CD8-positive, alpha-beta memory T cell (primary cell): ENCODE measurements at places on chromosomes 3 and 15.

DNA sequence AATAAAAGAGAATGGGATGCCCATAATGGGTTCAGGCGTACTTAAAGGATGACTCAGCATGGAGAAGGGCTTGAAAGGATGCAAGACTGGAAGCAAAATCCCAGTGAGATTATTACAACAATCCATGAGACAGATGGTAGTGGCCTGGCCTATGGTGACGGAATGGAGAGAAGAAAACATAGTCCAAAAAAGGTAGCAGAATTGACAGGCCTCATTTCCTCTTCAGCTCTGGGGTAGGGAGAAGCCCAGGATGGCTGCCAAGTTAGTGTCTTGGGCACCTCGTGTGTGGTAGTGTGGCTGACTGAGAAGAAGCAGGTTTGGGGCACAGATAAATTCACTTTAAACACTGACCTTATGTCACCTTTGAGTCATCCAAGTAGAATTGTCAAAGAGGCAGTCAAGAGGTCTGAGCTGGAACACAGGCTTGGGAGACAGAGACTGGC is 18.1 kb downstream of the MB21D2 start:
- no peak for DNase-seq
- H3K4me1 ChIP-seq, result peaks cover 30% of the 10 kb centered on the region
- H3K27me3 ChIP-seq, result no peaks in the 10 kb centered on the region

- DNase-seq, result no peak
- H3K27ac ChIP-seq, result no peak overlapping the region
- H3K4me1 ChIP-seq, result peaks cover 91% of the 10 kb centered on the region
Observed at GRCh38 chr3:71436337-71436736, 147.2 kb downstream of the FOXP1 start.

GRCh38 chr3:154795582-154795981 is 284.5 kb upstream of the MME start:
- DNase-seq, result no peak
- no peak overlapping the region for H3K4me3 ChIP-seq
- no peaks in the 10 kb centered on the region for H3K27me3 ChIP-seq
- no peaks in the 10 kb centered on the region for H3K4me1 ChIP-seq
- no peak overlapping the region for H3K27ac ChIP-seq

DNA sequence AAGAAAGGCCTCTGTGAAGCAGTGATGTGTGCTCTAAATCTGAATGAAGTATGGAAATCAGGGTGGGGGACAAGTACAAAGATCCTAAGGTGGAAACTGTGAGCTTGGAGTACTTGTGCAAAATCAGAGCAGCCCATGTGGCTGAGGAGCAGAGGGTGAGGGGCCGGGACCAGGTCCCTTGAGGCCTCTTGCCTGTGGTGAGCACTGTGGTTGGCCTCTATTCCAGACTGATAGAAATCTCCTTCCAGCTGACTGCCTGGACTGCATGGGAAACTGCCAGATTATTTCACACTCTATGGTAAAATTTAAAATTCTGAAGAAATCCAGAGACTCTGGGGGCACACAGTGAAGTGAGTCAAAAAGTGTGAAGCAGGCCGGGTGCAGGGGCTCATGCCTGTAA is 81.4 kb downstream of the TM4SF4 start:
- H3K4me1 ChIP-seq, result no peaks in the 10 kb centered on the region
- no peaks in the 10 kb centered on the region for H3K27me3 ChIP-seq
- H3K27ac ChIP-seq, result no peak overlapping the region
- no peak for DNase-seq
- no peaks in the 10 kb centered on the region for H3K36me3 ChIP-seq
- H3K4me3 ChIP-seq, result no peak overlapping the region

- H3K4me1 ChIP-seq, result peaks cover 6% of the 10 kb centered on the region
- H3K4me3 ChIP-seq, result no peak overlapping the region
- no peak overlapping the region for H3K27ac ChIP-seq
- H3K36me3 ChIP-seq, result no peaks in the 10 kb centered on the region
- DNase-seq, result no peak
Observed at GRCh38 chr3:13282986-13283876, 136.9 kb downstream of the NUP210 start.

GRCh38 chr15:90126596-90127435 is 24.5 kb upstream of the IDH2 start:
- H3K27ac ChIP-seq, result no peak overlapping the region
- no peaks in the 10 kb centered on the region for H3K36me3 ChIP-seq
- H3K27me3 ChIP-seq, result no peaks in the 10 kb centered on the region
- DNase-seq, result no peak

DNA sequence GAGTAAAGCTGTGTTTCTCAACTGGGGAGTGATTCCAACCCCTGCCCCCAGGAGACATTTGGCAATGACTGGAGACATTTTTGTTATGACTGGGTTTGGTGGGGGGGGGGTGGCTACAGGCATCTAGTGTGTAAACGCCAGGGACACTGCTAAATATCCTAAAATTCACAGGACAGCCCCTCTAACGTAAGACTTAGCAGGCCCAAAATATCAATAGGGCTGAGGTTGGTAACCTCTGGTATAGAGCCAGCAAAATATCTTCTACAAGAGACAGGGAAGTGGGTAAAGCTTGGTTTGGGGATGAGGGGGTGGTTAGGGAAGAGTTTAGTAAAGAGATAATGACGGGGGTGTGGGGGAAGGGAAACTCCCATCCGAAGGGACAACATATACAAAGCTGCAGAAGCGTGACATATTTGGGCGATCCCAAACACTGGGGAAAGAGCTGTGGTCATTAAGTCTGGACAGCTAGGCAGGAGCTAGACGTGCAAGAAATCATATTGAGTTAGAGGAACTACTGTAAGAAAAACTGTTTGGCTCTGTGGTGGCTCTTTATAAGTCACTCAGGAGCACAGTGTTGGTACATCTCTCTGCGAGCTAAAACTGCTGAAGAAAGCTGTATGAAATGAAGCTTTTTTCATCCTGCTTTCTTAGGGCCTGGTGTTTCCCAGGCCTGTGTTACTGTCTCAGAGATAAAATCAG is 697 bp upstream of the TRIM69 start:
- no peak for DNase-seq
- H3K27ac ChIP-seq, result peak overlapping the region; percentile 70
- peaks cover 72% of the 10 kb centered on the region for H3K4me1 ChIP-seq
- no peaks in the 10 kb centered on the region for H3K27me3 ChIP-seq

- H3K27ac ChIP-seq, result no peak overlapping the region
- no peaks in the 10 kb centered on the region for H3K4me1 ChIP-seq
- no peak for DNase-seq
- no peaks in the 10 kb centered on the region for H3K27me3 ChIP-seq
- H3K36me3 ChIP-seq, result peaks cover 6% of the 10 kb centered on the region
Observed at GRCh38 chr15:63069616-63070090, 27.1 kb downstream of the TPM1 start.

DNA sequence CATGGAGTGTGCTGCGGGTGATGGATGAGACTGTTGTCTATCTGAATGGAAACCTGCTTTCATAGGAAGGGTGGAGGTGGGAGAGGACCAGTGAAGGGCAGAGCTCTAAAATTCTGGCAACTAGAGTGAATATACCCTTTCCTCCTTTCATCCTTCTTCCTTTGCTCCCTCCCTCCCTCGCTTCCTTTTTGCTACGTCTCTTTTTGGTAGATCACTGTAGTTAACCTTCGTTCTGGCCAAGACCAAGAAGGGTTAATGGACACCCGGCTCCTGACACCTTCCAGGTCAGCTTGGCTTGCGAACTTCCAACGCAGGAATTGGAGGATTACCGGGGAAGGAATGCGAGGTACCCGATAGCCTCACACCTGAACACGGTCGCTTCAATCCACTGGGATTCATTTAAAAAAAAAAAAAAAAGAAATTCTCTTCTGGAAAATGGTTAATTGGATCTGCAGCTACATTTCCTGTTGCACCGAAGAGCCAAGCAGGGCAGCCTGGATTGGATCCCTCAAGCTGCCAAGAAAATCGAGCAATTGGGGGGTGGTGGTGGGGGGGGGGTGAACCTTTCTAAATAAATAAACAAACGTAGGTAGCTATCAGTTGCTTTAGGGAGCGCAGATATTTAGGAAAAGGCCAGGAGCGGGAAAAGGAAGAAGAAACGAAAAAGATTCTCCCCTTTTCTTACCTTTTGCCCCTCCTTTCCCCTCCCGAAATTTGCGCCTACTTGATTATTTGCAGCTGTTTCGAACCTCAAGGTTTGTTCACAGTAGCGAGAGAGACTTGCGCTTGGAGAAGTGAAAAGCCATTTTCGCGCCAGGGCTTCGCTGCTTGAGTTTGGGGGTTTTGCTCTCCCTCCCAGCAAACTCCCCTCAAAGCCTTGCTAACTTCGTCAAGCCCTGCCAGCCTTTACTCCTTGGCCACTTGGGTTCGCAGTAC is 9.5 kb upstream of the NR2F2 start:
- H3K27me3 ChIP-seq, result peaks cover 34% of the 10 kb centered on the region
- H3K36me3 ChIP-seq, result no peaks in the 10 kb centered on the region
- DNase-seq, result no peak
- no peaks in the 10 kb centered on the region for H3K4me1 ChIP-seq
- H3K4me3 ChIP-seq, result no peak overlapping the region
- no peak overlapping the region for H3K27ac ChIP-seq

GRCh38 chr15:60392601-60392985 is 5.2 kb downstream of the ANXA2 start:
- H3K27me3 ChIP-seq, result no peaks in the 10 kb centered on the region
- peak; percentile 37 for DNase-seq
- peaks cover 42% of the 10 kb centered on the region for H3K4me1 ChIP-seq
- no peak overlapping the region for H3K27ac ChIP-seq
- no peaks in the 10 kb centered on the region for H3K36me3 ChIP-seq
- no peak overlapping the region for H3K4me3 ChIP-seq

- H3K27me3 ChIP-seq, result no peaks in the 10 kb centered on the region
- H3K4me1 ChIP-seq, result no peaks in the 10 kb centered on the region
- no peak overlapping the region for H3K27ac ChIP-seq
- no peaks in the 10 kb centered on the region for H3K36me3 ChIP-seq
- H3K4me3 ChIP-seq, result no peak overlapping the region
- no peak for DNase-seq
Observed at GRCh38 chr3:28218917-28219198, 22.6 kb upstream of the CMC1 start.

DNA sequence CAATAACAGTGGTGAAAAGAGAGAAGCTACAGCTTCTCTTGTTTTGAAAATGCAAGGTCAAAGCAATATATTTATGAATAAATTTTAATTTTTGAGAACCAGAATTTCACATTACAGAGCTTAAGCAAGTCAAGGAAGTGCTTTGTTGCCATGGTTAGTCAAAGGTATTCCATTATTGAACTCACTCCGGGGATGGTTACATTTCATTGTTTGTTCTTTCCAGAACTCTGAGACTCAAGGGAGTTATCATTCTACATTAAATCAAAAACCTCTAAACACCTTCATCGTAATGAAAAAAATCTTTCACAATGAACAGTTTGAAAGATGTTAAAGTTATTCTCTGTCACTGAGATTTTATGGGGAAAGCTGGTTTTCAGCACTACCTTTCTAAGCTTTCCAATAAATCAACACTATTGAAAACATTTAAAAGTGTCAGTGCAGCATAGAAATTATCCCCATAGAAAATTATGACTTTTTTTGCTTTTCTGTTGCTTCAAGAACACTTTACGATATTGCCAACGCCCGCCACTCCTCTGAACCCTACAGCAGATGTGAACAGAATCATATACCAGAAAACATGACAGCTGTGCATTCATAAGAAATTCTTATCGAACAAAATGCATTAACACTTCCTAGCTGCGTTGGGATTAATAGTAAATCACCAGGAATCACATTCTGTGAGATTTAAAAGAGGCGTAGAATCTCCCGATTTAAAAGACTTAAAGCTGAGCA is 83.0 kb downstream of the OTOL1 start:
- no peak overlapping the region for H3K4me3 ChIP-seq
- DNase-seq, result no peak
- no peaks in the 10 kb centered on the region for H3K27me3 ChIP-seq
- H3K27ac ChIP-seq, result no peak overlapping the region
- H3K36me3 ChIP-seq, result no peaks in the 10 kb centered on the region

- peak overlapping the region; percentile 83 for H3K4me3 ChIP-seq
- H3K27me3 ChIP-seq, result no peaks in the 10 kb centered on the region
- H3K36me3 ChIP-seq, result no peaks in the 10 kb centered on the region
Observed at GRCh38 chr15:56887782-56888438, 30.5 kb upstream of the TCF12 start.

- H3K4me1 ChIP-seq, result no peaks in the 10 kb centered on the region
- no peak for DNase-seq
- no peak overlapping the region for H3K27ac ChIP-seq
Observed at GRCh38 chr3:24367664-24368264, 126.9 kb downstream of the THRB start.

- peaks cover 67% of the 10 kb centered on the region for H3K36me3 ChIP-seq
- H3K4me1 ChIP-seq, result no peaks in the 10 kb centered on the region
- H3K4me3 ChIP-seq, result no peak overlapping the region
- no peak overlapping the region for H3K27ac ChIP-seq
- DNase-seq, result no peak
Observed at GRCh38 chr3:9669720-9670432, 20.6 kb downstream of the MTMR14 start.

- H3K4me3 ChIP-seq, result no peak overlapping the region
- H3K36me3 ChIP-seq, result peaks cover 34% of the 10 kb centered on the region
- peaks cover 95% of the 10 kb centered on the region for H3K4me1 ChIP-seq
- DNase-seq, result no peak
Observed at GRCh38 chr3:16307832-16308531, 43.0 kb downstream of the OXNAD1 start.

- no peak overlapping the region for H3K27ac ChIP-seq
- no peak for DNase-seq
- peaks cover 5% of the 10 kb centered on the region for H3K4me1 ChIP-seq
- no peak overlapping the region for H3K4me3 ChIP-seq
- H3K36me3 ChIP-seq, result no peaks in the 10 kb centered on the region
Observed at GRCh38 chr3:129614927-129615363, 8.5 kb upstream of the PLXND1 start.

GRCh38 chr3:56303487-56303886 is 164.8 kb downstream of the ERC2 start:
- no peaks in the 10 kb centered on the region for H3K4me1 ChIP-seq
- no peak for DNase-seq
- peaks cover 3% of the 10 kb centered on the region for H3K27me3 ChIP-seq
- no peaks in the 10 kb centered on the region for H3K36me3 ChIP-seq
- no peak overlapping the region for H3K4me3 ChIP-seq

GRCh38 chr3:113105966-113106660 is 105.2 kb upstream of the BOC start:
- no peaks in the 10 kb centered on the region for H3K27me3 ChIP-seq
- DNase-seq, result no peak
- H3K36me3 ChIP-seq, result no peaks in the 10 kb centered on the region
- no peak overlapping the region for H3K27ac ChIP-seq
- H3K4me3 ChIP-seq, result no peak overlapping the region
- H3K4me1 ChIP-seq, result no peaks in the 10 kb centered on the region
